Stimulated activated naive B cell treated with anti-CD40 and anti-IgM and Interleukin-4, amounts not matched to agents 10 μg/mL and 1 μg/mL and 100 μg/mL, for 72 hours (primary cell): ENCODE measurements at places on chromosomes 1 and 21.

GRCh38 chr1:108901106-108901505 lies 24.3 kb downstream of the GPSM2 start:
- peaks cover 3% of the 10 kb centered on the region for H3K36me3 ChIP-seq
- H3K27ac ChIP-seq, result no peak overlapping the region
- H3K27me3 ChIP-seq, result no peaks in the 10 kb centered on the region
- no peak overlapping the region for H3K4me3 ChIP-seq

DNA sequence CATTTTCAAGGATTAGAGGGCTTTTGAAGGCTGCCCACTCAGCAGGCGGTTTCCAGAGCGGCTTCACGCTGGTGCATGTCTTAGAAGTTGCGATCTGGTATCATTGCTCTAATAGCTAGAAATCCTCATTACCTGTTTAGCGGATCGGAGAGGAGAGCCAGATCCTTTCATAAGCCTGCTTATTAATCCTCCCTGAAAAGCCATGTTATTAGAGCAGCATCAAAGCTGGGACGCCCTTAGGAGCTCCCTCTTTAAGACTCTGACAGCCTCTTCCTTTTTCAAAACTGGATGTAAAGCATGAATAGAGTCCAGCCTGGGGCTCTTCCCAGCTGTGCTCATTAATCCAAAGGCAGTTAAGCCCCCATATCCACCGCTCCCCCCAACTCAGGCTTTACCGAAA lies 13.9 kb upstream of the CTSE start:
- peak overlapping the region; percentile 17 for H3K4me3 ChIP-seq
- H3K27me3 ChIP-seq, result no peaks in the 10 kb centered on the region
- H3K4me1 ChIP-seq, result peaks cover 55% of the 10 kb centered on the region
- H3K36me3 ChIP-seq, result peaks cover 3% of the 10 kb centered on the region
- DNase-seq, result no peak

DNA sequence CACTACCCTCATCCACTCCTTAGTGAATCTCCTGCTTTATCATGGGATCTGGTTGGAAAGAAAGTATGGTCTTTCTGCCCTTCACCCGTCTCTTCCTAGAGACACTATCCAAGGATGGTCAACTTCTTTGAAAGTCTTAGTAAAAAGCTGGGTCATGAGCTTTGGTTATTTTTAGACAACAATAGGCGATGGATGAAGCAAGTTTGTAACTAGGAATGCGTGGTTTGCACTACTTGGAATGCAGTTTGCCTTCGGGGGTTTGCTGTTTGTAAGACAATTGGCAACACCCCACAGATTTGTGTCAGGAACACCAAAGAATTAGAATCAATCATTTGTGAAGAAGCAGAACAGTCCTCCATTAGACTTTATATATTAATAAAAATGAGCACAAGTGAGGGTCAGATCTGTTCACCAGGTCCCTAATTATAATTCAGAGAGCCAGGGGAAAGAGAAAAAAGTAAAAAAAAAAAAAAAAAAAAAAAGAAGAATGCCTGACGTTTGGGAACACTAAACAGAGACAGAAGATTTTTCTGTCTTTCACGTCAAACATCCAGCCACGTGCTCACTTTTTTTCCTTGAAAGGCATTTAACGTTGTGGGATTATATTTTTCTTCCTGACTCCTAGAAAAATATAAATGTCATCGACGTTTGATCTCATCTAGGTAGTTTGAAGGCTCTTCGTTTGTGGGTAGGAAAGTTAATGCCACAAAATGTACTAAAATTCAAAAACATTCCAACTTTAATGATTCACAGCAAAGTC lies 60.7 kb upstream of the BTG3 start:
- peaks cover 24% of the 10 kb centered on the region for H3K27me3 ChIP-seq
- H3K4me3 ChIP-seq, result no peak overlapping the region
- DNase-seq, result no peak
- no peaks in the 10 kb centered on the region for H3K36me3 ChIP-seq

DNA sequence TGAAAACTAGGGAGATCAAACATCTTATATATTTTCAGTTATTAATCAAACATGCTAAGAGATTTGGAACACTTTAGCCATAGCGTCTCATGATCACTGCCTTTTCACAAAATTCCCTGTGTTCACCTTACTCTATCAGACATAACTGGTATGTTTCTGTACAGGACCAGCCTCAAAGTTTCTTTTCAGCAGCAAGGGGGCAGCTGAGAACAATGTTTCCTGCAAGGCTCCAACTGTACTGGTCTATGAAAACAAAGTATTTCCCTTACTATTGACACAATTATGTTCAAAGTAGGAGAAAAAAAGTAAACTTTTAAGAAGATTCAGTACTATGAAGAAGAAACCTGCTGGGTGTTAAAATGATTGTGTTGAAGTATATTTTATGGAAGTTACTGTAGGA lies 98.5 kb downstream of the ATF6 start:
- no peaks in the 10 kb centered on the region for H3K4me1 ChIP-seq
- H3K27me3 ChIP-seq, result no peaks in the 10 kb centered on the region
- H3K4me3 ChIP-seq, result no peak overlapping the region
- H3K27ac ChIP-seq, result no peak overlapping the region
- no peak for DNase-seq

DNA sequence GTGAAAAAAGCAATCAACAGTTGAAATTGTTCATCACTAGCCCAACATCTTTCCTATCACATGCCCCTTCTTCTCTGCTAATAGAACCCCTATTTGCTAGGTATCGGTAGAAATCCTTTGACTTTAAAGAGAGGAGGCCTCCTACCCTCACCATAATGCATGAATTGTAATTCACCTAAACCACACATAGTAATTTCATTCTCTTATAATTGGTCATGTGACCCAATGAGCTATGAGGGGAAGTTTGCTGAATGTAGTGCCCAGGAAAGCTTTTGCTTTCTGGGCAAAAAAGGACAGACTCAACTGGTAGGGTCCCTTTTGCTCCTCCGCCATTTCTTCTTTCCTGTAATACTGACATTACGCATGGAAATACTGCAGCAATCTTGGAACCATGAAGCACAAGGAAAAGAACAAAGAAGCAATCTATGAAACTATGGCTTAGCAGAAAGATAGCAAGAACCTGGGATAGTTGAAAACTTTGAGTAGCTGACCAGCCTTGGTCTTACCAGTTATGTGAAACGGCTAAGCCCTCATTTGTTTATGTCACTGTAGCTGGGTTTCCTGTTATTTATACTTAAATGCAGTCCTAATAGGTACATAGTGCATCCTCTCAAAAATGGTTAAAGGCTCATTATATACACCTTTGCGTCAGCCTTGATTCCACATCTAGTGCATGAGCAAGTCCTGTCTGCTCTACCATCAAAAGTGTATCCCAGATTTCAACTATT lies 10.2 kb upstream of the CHI3L2 start:
- no peak for DNase-seq
- peak overlapping the region; percentile 90 for H3K27ac ChIP-seq
- H3K4me1 ChIP-seq, result peaks cover 100% of the 10 kb centered on the region
- H3K27me3 ChIP-seq, result no peaks in the 10 kb centered on the region

GRCh38 chr1:113758631-113759332 lies 504 bp downstream of the PHTF1 start:
- DNase-seq, result peak; percentile 60
- H3K4me3 ChIP-seq, result peak overlapping the region; percentile 89
- peaks cover 21% of the 10 kb centered on the region for H3K36me3 ChIP-seq
- peak overlapping the region; percentile 95 for H3K27ac ChIP-seq
- no peaks in the 10 kb centered on the region for H3K27me3 ChIP-seq

GRCh38 chr1:31674626-31675025 lies 29.2 kb downstream of the COL16A1 start:
- H3K4me3 ChIP-seq, result no peak overlapping the region
- no peaks in the 10 kb centered on the region for H3K36me3 ChIP-seq
- H3K27ac ChIP-seq, result peak overlapping the region; percentile 66
- peaks cover 33% of the 10 kb centered on the region for H3K27me3 ChIP-seq

DNA sequence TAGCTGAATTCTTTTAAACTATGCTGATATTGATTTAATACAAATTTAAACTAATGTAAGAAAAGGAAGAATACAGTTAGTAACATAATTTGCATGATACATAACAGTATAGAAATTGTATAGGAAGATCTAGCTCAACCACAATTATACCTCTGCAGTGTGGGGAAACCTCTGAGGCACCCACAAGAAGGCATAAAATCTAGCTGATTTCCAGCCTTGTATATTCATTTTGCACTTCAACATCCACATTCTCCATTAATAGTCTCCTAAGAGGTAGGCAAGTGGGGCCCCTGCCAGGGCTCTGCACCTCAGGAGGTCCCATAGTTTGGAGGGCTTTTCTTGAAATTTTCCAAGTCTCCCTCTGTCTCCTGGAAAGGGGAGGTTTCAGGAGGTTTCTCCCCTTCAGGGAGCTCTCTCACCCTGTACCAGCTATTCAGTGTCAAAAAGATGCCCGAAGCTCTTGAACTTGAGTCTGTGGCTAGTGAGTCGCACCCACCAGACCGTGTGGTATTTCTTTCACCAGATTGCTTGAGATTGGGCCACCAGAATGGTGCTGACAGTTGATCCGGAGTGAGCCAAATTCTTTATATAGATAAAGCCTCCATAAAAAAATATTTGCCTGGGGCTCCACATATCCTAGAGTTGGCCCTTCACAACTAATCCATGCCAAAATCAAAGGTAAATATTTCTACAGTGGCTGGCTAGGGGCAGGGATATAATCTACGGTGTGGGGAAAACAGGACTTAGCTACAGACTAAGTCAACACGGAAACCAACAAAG lies 108.2 kb downstream of the TIAM1 start:
- H3K4me3 ChIP-seq, result no peak overlapping the region
- peaks cover 21% of the 10 kb centered on the region for H3K36me3 ChIP-seq
- no peaks in the 10 kb centered on the region for H3K4me1 ChIP-seq
- no peak for DNase-seq
- H3K27me3 ChIP-seq, result no peaks in the 10 kb centered on the region
- H3K27ac ChIP-seq, result no peak overlapping the region

GRCh38 chr1:247212012-247212411 lies 40.2 kb upstream of the ZNF124 start:
- no peak overlapping the region for H3K4me3 ChIP-seq
- peak overlapping the region; percentile 70 for H3K27ac ChIP-seq
- H3K27me3 ChIP-seq, result no peaks in the 10 kb centered on the region

DNA sequence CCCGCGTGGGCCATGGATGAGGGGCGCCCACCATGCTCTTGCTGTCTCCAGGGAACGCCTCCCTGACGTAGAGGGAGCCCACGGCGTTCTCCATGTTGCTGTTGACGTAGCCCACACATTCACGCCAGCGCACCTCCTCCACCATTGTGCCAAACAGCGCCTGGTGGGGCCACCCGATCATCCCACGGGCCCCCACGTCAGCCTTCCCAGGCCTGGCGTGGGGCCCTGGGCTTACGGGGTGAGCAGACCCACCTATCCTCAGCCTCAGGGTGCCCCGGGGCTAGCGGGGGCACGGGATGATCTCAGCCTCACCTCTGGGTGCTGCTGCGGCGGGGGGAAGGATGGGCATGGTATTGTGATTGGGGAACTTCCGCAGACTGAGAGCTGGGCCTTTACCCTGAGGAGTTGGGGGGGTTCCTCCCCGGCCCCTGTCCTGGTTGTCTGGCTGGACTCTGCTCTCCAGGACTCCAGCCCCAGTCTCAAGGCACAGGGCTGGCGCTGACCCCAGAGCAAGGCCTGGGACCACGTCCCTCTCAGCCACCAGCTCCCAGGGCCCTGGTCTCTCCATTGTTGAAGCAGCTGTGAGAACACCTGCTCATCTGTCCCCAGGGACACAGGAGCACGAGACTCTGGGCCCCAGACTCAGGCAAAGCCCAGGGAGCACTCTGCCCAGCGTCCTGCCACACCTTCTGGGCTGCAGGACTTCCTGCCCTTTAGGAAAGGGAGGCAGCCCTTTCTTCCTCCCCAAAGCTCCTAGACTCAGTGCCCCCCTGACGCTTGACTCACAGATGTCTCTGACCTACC lies 10.2 kb downstream of the PRXL2B start:
- H3K4me1 ChIP-seq, result peaks cover 4% of the 10 kb centered on the region
- no peak for DNase-seq
- H3K36me3 ChIP-seq, result no peaks in the 10 kb centered on the region
- H3K27me3 ChIP-seq, result peaks cover 29% of the 10 kb centered on the region
- peak overlapping the region; percentile 20 for H3K27ac ChIP-seq

- H3K27ac ChIP-seq, result no peak overlapping the region
- no peak overlapping the region for H3K4me3 ChIP-seq
- no peak for DNase-seq
- no peaks in the 10 kb centered on the region for H3K4me1 ChIP-seq
- no peaks in the 10 kb centered on the region for H3K27me3 ChIP-seq
Observed at GRCh38 chr1:228185641-228185965, 20.0 kb downstream of the IBA57 start.

GRCh38 chr1:29280409-29281131 lies 44.2 kb downstream of the PTPRU start:
- no peak for DNase-seq
- no peaks in the 10 kb centered on the region for H3K36me3 ChIP-seq
- no peak overlapping the region for H3K4me3 ChIP-seq
- no peak overlapping the region for H3K27ac ChIP-seq
- H3K4me1 ChIP-seq, result peaks cover 8% of the 10 kb centered on the region

GRCh38 chr1:216710055-216710454 lies 13.2 kb downstream of the ESRRG start:
- DNase-seq, result no peak
- H3K4me1 ChIP-seq, result no peaks in the 10 kb centered on the region
- no peaks in the 10 kb centered on the region for H3K36me3 ChIP-seq
- no peak overlapping the region for H3K27ac ChIP-seq

GRCh38 chr1:32012709-32013385 lies 821 bp upstream of the KHDRBS1 start:
- peaks cover 8% of the 10 kb centered on the region for H3K36me3 ChIP-seq
- DNase-seq, result no peak
- no peaks in the 10 kb centered on the region for H3K27me3 ChIP-seq

DNA sequence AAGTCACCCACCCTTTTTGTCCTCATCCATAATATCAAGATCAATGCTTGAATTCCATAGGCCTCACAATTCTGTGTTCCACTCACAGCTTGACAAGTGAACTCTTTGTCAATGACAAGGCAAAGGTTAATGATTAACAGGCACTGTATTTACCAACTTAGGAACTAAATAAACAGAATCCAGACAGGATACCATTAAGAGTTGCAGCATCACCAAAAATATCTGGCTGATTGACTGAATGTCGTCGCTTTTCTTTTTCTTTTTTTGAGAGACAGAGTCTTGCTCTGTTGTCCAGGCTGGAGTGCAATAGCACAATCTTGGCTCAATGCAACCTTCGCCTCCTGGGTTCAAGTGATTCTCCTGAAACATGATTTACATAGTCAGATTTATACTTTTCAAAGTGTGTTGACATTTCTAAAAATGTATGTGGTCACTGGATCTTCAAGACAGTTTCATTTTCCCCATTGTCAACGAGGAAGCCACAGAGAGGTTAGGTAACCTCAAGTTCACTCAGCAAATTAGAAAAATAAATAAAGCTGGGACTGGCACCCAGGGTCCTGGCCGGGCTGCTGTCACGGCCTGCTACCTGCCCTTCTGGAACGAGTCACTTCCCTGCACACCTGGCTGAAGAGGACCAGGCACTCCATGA lies 81.0 kb downstream of the PDE9A start:
- peaks cover 9% of the 10 kb centered on the region for H3K4me1 ChIP-seq
- no peaks in the 10 kb centered on the region for H3K27me3 ChIP-seq
- DNase-seq, result no peak
- H3K27ac ChIP-seq, result no peak overlapping the region
- H3K4me3 ChIP-seq, result no peak overlapping the region
- no peaks in the 10 kb centered on the region for H3K36me3 ChIP-seq
